ENCODE measurements at places on chromosomes 4 and X.

DNA sequence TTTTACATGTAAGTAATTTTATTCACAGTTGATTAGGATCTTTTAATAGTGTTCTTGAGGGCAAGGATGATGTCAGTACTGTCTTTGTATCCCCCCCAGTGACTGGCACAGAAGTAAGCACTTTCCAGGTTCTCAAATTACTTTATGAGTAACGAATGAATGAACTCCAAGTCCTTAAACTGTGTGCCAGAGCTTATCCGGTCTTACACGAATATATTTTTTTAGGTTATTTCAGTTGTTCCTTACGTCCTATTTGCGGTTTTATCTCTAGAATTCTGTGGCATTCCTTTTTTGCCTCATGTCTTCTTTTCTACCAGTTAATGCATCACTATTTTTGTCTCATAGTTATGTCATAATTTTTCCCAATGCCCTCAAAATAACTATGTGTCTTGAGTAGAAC is 106.9 kb upstream of the MID1IP1 start:
- no peak for DNase-seq

GRCh38 chr4:185115827-185116232 is 27.2 kb upstream of the SLC25A4 start:
- no peak for DNase-seq

GRCh38 chrX:120768681-120769080 is 107.0 kb downstream of the CT47B1 start:
- no peak for DNase-seq

DNA sequence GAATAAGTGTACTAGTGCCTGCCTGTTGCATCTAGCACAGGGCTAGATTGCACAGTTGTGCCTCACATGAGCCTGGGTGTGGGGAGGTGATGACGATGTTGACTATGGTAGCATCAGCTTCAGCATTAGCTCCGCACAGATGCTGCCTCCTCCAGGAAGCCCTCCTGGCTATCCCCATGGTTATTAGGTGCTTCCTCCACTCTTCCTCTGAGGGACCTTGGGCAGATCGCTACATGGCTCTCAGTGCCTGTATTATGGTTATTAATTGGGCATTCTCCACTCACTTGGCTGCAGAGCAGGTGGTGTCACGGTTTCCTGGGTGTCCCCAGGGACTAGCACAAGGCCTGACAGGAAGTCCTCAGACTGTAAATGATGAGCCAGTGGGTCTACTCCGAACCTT is 325.6 kb downstream of the ARHGAP10 start:
- no peak for DNase-seq

DNA sequence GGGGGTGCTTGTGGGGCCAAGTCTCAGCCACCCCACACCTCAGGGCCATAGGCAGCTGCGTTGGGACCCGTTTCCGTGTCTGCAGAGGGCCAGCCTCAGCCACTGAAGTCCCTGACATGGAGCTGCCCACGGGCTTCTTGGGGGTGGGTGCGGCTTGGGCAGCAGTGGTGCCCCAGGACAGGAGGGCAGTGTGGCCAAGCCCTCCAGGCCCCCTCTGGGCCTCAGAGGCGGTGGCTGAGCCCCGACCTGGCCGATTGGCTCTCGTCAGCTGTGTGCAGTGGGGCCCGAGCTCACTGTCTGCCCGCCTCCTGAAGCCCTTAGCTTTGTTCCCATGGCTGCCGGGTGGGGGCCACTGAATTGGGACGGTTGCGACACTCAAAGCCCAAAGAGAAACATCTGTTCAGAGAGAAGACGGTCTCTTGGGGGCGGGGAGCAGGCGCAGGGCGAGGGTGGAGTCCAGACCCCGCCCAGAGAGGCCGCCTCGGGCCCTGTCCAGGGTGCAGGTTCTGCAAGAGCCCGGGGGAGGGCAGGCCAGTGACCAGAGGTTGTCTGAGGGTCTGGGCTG is 9.1 kb downstream of the FGFR3 start:
- DNase-seq: no peak

GRCh38 chr4:39942507-39942906 is 35.2 kb downstream of the PDS5A start:
- no peak for DNase-seq

- DNase-seq: no peak
These were observed 139.7 kb downstream of the INPP4B start for GRCh38 chr4:142706381-142706780.

DNA sequence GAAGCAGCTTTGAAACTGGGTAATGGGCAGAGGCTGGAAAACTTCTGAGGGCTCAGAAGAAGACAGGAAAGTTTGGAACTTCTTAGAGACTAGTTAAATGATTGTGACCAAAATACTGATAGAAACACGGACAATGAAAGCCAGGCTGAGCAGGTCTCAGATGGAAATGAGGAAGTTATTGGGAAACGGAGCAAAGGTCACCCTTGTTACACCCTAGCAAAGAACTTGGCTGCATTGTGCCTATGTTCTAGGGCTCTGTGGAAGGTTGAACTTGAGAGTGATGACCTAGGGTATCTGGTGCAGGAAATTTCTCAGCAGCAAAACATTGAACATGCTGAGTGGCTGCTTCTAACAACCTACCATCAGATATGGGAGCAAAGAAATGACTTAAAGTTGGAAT is 50.8 kb upstream of the FBXW7 start:
- DNase-seq: no peak

DNA sequence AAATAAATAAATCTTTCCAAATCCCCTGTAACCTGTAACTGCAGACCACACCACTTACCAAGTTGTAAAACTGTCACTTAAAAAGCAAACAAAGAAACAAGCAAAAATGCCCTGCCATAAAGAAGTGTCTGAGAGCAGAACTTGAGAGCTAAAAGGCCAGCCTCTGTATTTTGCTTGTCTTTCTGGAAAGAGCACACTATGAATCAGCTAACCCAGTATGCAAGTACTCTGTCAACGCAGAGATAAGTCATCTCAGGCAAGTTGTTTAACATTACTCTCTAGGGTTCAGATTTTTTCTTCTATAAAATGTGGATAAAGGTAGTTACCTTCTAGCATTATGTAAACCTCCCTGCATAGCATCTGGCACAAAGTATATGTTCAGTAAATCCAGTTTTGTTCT is 134.8 kb downstream of the HS3ST1 start:
- DNase-seq: no peak

GRCh38 chr4:41227902-41228301 is 13.6 kb upstream of the APBB2 start:
- DNase-seq: no peak

DNA sequence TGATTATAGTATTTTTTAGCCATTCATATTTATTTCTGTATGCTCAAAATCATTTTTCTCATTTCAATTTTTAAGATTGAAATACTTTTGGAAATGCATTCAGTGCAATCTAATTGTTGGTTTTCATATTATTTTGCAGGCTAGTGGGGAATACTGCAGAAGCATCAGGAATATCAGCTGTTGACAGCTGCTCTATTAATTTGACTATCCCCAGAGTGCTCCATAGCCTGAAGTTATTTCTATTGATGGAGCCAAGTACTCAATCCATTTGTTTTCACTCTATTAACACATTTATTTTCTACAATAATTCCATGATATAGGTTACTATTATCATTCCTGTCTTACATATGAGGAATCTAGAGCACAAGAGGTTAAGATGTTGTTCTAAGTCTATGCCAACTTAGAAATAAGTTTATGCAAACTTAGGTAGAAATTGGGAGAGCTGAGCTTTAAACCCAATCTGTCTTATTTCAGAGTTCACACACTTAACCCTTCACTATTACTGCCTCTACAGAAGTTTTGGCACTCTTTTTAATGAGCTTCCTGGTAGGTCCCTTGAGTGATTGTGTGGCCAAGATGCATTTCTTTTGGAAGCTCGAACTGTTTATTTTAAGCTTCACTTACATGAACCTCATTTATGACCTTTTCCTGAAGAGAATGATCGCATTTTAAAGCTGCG is 65.6 kb upstream of the PCDH18 start:
- DNase-seq: no peak

DNA sequence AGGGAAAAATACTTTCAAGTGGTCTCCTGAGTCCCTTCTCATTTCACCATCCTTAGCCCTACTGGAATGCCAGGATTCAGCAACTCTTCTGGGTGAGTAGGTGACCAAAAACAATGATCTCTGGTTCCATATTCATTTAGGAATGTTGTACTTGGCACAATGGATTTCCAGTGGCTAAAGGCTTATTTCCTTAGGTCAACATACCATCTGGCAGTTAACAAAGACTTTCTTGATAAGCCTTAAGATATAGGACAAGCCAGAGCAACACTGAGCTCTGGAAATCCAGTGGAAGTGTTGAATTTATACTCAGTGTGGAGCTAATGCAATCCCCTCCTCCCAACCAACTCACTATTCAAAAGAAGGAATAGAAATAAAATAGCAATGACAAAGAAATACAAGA is 139.4 kb upstream of the EMCN start:
- no peak for DNase-seq

- DNase-seq: no peak
These were observed 74.1 kb upstream of the UCP1 start for GRCh38 chr4:140642674-140643437.
